ENCODE measurements at places on chromosomes 5 and 9. TPM values are rescaled to one million over a fixed set of nuclear protein-coding genes. Genes with fewer than 3 reads are reported as not detected.

The HAVCR2 gene
- total RNA-seq: under 0.01 TPM

The EFNA5 gene
- total RNA-seq: 2.5 TPM

The SPINK7 gene
- total RNA-seq: not detected

The MYOZ3 gene
- 0.38 TPM for total RNA-seq

The ALDH1A1 gene
- total RNA-seq: 5.1 TPM

The FBP2 gene
- not detected for total RNA-seq

The CENPH gene
- 3.9 TPM for total RNA-seq

The AGXT2 gene
- total RNA-seq: not detected

The ZMAT2 gene
- total RNA-seq: 72.7 TPM

The ADGRD2 gene
- total RNA-seq: not detected

The NMUR2 gene
- not detected for total RNA-seq

The ARRDC1 gene
- 8.7 TPM for total RNA-seq

The GLRA1 gene
- not detected for total RNA-seq

The MEIKIN gene
- not detected for total RNA-seq

The WDR31 gene
- total RNA-seq: 1.3 TPM

The HK3 gene
- total RNA-seq: not detected

The PRRX2 gene
- total RNA-seq: 3.9 TPM

The ZDHHC12 gene
- 39.9 TPM for total RNA-seq

All from regular cardiac myocyte (primary cell).